ENCODE measurements at places on chromosomes 5 and 9.

- no peak for DNase-seq
These were observed 832.0 kb downstream of the TLR4 start for GRCh38 chr9:118536153-118536552.

DNA sequence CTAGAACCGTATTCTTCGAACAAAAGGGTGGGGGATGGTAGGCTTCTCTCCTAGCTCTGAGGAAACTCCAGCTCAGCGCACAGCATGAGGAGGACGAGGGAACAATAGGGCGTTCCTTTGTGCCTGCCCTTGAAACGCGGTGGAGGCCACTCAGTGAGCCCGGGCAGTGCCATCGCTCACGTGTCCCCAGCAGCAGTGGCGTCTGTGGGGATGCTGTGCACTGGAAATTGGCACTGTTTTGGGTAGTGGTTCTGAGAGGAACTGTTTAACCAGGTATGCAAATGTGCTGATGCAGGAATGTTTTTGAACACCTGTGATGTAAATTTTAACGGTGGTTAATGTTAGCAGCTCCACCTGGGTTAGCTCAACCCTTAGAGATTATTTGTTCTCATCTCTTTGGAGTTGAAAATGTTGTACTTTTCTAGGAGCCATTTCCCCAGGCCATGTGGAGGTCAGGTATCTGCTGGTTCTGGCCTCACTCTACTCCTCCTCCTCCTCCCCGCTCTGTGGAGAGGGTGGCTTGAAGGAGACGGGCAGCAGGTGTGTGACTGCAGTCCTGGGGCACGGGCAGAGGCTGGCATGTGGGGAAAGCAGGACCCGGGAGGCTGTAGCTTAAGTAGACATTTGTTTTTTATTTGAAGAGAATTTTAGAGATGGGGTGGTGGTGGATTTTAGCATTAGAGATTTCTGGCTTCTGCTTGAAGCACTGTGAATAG lies 48.3 kb downstream of the EHMT1 start:
- peak; percentile 51 for DNase-seq

GRCh38 chr5:55847837-55848236 lies 3.3 kb upstream of the IL31RA start:
- no peak for DNase-seq

DNA sequence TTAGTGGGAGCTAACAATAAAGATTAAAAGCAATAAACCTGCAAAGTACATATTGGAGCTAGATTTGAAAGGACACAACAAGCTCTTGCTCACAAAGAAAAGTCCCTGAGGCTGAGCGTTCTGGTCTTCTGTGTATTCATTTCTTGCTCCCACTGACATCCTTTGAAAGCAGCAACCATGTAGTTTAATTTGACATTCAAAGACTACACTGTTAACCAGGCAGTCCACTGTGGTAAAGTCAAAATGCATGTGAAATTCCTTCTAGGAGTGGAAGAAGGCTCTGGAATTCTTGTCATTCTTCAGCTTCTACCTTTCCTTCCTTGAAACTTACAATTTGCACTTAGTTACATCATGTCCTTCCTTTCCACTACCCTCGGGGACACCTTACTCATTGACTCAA lies 480.7 kb downstream of the CSNK1G3 start:
- DNase-seq: no peak

GRCh38 chr5:32290922-32291321 lies 21.8 kb downstream of the MTMR12 start:
- DNase-seq: no peak

GRCh38 chr9:122005597-122005996 lies 87.5 kb downstream of the TTLL11 start:
- DNase-seq: peak; percentile 47

DNA sequence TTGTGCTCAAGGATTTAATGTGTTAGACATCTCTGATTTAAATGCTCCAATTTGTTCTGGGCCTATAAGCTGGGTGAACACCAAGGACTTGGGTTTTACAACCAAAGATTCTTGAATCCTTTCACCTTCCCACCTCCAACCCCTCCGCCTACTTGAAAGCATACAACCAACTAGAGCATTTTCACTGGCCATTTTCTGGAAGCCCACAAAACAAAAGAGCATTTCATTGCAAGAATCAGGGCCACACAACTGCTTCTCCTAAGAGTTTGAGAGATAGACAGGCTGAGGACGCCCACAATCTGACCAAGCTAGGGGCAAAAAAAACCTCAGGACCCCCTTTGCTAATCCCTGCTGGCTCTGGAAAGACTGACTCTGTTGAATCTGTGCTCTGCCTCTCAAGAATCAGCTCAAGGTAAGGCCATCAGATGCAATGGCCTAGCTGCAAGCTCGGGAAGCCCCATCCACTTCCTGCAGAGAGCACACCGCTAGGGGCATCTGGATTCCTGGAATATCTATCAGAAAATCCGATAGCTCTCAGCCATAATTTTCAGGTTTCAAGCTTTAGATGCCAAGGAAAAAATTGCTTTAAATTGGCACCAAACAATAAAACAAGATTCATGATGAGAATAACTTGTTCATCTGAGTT lies 57.7 kb downstream of the RETREG1 start:
- no peak for DNase-seq

GRCh38 chr5:144183254-144183889 lies 12.7 kb downstream of the KCTD16 start:
- peak; percentile 75 for DNase-seq

GRCh38 chr5:142888469-142889085 lies 118.4 kb downstream of the ARHGAP26 start:
- peak; percentile 55 for DNase-seq

DNA sequence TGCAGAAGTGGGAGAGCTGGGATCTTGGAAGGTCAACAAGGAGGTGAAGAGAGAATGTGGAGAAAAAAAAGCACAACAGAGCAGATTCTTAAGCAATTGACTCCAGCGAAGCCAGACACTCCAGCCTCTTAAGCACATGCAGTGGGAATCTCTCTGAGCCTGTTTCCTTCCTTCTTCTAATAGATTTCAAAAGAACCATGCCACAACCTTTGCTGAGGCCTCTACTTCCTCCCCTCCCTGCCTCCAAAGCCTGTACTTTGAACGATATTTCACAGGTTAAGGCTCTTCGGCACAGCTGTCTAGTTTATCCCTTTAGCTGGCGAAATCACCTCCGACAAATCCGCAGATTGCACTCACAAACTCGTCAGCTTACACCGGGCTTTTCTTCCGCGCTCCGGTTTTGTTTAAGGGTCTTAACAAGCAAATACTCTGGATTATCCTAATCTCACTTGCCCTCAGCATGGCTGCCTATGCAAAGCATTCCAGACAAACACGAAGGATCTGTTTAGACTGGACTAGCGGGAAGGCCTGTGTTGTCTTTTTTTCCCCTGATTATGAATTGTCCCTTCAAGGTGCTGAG lies 211.6 kb upstream of the PANK3 start:
- no peak for DNase-seq

GRCh38 chr9:10104774-10105173 lies 508.0 kb downstream of the PTPRD start:
- DNase-seq: no peak

DNA sequence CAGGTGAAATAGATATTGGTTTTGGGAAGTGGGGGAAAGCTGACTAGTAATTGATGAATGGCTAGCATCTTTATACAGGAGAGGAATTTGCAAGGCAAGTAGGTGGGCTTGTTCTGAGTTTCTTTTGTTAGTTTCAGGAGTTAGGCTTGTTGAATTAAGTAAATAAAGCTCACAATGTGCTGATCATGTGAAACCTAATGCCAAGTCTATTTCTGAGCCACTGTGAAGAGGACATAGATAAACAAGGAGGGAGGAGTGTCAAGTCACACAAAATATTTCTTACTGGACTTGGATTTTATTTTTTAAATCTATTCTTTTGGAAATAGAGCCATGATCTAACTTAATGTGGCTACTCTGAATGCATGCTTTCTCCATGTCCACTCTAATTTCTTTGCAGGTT lies 19.9 kb downstream of the GDA start:
- DNase-seq: no peak

DNA sequence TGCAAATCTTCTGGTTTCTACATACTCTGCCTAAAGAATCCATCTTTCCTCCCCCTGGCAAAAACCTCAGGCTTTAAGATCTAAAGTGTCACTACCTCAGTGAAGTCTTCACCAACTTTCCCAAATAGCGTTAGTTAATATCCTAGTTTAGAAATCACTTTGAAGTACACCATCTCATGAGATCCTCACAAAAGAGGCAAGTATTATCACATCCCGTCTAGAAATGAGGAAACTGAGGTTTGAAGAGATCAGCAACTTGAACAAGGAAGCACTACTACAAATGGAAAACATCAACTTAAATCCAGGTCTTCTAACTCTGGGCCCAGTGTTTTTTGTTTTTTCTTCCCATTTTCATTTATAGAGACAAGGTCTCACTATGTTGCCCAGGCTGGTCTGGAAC lies 4.6 kb downstream of the AP3B1 start:
- DNase-seq: no peak

GRCh38 chr5:44862808-44863207 lies 54.1 kb downstream of the MRPS30 start:
- peak; percentile 28 for DNase-seq

- no peak for DNase-seq
These were observed 53.2 kb downstream of the FNBP1 start for GRCh38 chr9:129989740-129990139.

DNA sequence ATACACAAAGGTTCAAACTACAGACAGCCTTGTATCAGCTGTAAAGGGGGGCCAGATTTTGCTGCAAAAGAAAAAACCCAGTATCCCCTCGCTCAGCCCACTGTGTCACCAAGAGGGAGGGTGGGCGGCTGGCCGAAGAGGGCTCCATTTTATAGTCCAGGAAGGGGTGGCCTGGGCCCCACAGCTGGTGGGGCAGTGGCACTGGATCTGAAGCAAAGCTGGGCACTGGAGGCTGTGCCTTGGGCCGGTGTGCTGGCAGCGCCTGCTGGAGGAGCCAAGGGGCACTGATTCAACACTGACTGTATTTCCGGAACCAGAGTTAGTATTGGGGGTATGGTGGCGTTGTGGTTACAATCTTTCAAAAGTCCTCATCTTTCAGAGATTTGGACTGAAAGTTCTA lies 9.1 kb downstream of the BRD3 start:
- peak; percentile 25 for DNase-seq

DNA sequence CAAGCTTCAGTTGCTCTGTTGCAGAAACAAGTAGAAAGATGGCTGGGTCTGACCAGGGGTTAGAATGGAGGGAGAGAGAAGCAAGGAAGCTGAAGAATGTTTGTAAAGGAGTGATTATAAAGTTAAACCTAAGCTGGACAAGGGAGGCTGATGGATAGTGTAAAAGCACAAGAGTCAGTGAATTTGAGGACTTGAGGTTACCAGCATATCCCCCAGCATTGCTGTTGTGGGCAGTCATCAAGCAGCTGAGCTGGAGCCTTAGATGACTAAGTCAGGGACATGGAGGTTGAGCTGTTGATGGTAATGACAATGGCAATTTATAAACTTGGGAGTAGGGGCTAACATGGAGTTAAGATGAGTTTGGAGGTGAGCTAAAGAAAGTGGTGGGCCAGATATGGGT lies 131.5 kb downstream of the ERCC6L2 start:
- no peak for DNase-seq

GRCh38 chr9:92180669-92181181 lies 65.5 kb upstream of the SPTLC1 start:
- DNase-seq: no peak

- no peak for DNase-seq
These were observed 49.7 kb upstream of the ARL15 start for GRCh38 chr5:54360089-54360488.

DNA sequence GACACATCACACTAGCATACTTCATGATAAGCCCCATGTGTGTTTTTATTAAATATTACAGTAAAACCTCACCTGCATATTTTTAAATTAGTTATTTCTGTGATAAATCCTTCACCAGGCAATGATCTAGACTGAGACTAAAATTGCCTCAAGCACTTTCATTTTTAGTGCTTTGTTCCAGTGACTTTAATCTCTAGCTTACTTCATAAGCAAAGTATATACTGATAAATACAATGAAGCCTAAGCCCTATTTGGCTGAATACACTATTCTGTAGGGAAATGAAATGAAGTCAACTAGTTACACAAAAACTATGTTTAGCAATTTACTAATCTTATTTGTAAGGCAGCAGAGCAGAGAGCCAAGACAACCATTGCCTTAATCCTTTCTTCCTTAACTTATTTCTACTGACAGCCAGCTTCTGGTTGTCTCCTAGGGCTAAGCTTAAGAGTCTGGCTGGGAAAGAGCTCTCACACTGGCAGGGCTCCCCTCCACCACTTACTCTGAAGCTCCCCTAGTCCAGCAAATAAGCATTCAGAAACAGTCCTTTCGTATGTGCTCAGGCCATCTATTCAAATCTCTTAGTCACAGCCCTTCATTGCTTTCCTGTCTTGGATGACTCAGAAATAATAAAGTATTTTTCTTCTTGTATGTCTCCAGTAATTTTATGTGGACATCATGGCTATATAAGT lies 31.4 kb upstream of the MTAP start:
- peak; percentile 85 for DNase-seq

- DNase-seq: no peak
These were observed 1.6 kb downstream of the NREP start for GRCh38 chr5:111755345-111755941.

Data from endothelial cell of umbilical vein (primary cell).